ENCODE measurements at places on chromosomes 2 and 18. TPM values are rescaled to one million over a fixed set of nuclear protein-coding genes. Genes with fewer than 3 reads are reported as not detected.

Gene DRC1
- not detected for total RNA-seq

Gene GAL3ST2
- not detected for total RNA-seq

Gene CCDC85A
- 2.2 TPM for total RNA-seq

Gene REG3A
- total RNA-seq: not detected

Gene EGR4
- total RNA-seq: not detected

Gene RGPD4
- not detected for total RNA-seq

Gene RPIA
- total RNA-seq: 15.7 TPM

Gene PAIP2B
- total RNA-seq: 1.0 TPM

Gene CTAGE1
- total RNA-seq: not detected

Gene ZEB2
- 0.51 TPM for total RNA-seq

Gene MYO7B
- 0.13 TPM for total RNA-seq

Gene TRIB2
- 60.7 TPM for total RNA-seq

Gene CCDC121
- 1.0 TPM for total RNA-seq

Gene EIF2AK3
- 12.4 TPM for total RNA-seq

Gene GLS
- 142 TPM for total RNA-seq

Gene ANKRD30B
- not detected for total RNA-seq

Gene SERPINB10
- not detected for total RNA-seq

Gene SPATA3
- not detected for total RNA-seq

Gene MZT2A
- 82.2 TPM for total RNA-seq

Gene PKDCC
- total RNA-seq: 4.3 TPM

Gene MARCO
- total RNA-seq: not detected

Measured in dermis microvascular lymphatic vessel endothelial cell (primary cell).